ENCODE measurements at places on chromosomes 6 and 20.

- no peak for DNase-seq
Measured at GRCh38 chr6:43122146-43122545, 46.0 kb downstream of the PTK7 start.

- DNase-seq, result no peak
Measured at GRCh38 chr6:11978169-11978987, 33.7 kb upstream of the HIVEP1 start.

GRCh38 chr6:112013051-112013450 lies 40.9 kb upstream of the CCN6 start:
- no peak for DNase-seq

- no peak for DNase-seq
Measured at GRCh38 chr20:5936238-5936637, 14.1 kb downstream of the TRMT6 start.

GRCh38 chr6:125207956-125208355 lies 54.4 kb downstream of the TPD52L1 start:
- DNase-seq, result no peak

GRCh38 chr6:46035242-46035641 lies 19.6 kb upstream of the CLIC5 start:
- DNase-seq, result no peak

GRCh38 chr6:89379281-89379680 lies 26.8 kb upstream of the UBE2J1 start:
- DNase-seq, result no peak

DNA sequence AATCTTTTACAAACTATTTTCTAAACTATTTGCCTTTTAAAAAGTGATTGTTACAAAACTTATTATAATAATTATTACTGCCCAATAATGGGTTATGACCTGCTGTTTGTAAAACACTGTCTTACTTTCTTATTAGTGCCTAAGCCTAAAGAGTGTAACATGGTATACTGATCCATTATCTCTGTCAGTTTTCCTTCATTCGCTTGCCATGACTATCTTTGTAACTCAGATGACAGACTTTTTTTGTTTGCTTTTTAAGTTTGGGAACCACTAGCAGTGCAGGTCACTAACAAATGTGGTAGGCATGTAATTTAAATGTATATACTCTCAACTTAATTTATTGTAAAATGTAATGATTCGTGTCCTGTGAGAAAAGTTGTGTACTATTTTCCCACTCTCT lies 9.9 kb upstream of the TFB1M start:
- no peak for DNase-seq

DNA sequence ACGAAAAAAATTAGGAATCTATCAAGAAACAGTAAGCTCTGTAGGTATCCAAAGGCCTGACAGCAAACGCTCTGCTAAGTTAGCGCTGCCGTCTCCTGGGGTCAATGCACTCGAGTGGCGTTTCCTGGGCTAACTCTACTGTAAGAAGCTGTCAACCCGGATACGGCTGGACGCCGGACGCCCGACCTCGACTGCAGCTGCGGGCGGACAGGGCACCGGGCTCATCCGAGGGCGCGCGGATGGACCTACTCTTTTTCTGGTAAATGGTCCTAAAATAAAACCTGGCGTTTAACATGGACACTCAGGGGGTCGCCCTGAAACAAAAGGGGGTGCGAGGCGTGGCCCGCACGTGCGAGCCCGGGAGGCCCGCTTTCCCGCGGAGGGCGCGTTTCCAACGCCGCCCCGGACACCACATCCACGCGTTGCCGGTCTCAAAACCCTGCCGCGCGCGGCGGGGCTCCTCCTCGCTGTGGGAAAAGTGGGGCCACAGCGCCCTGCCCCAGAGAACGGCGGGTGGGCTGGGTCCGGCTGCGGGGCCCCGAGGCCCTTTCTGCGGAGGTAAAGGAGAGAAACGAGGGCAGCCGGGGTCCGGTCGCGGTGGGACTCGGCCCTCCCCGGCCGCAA lies 537 bp downstream of the TCP1 start:
- DNase-seq, result no peak

DNA sequence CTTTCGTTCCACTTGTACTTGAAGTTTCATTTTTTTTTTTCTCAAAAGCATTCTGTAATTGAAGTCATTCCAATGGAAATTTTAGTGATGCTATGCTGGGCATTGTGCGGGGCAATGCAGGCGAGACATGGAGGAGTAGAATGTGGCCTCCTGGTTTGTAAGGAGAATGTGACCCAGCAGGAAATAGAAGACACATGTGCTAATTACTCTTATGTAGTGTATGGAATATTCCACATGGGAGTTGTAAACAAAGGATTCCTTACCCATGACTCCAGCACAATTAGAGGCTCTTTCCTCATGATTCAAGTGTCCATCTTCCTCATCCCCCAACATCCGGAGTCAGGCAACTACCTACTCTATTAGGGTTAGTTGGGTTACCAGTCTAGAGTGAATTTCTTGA lies 14.9 kb upstream of the RFPL4B start:
- DNase-seq, result no peak

- no peak for DNase-seq
Measured at GRCh38 chr20:11092151-11092550, 418.4 kb upstream of the JAG1 start.

GRCh38 chr6:149112976-149113375 lies 204.5 kb upstream of the TAB2 start:
- no peak for DNase-seq
